NCI-H1417 (cell line): ENCODE measurements at places on chromosomes 11 and 22.

DNA sequence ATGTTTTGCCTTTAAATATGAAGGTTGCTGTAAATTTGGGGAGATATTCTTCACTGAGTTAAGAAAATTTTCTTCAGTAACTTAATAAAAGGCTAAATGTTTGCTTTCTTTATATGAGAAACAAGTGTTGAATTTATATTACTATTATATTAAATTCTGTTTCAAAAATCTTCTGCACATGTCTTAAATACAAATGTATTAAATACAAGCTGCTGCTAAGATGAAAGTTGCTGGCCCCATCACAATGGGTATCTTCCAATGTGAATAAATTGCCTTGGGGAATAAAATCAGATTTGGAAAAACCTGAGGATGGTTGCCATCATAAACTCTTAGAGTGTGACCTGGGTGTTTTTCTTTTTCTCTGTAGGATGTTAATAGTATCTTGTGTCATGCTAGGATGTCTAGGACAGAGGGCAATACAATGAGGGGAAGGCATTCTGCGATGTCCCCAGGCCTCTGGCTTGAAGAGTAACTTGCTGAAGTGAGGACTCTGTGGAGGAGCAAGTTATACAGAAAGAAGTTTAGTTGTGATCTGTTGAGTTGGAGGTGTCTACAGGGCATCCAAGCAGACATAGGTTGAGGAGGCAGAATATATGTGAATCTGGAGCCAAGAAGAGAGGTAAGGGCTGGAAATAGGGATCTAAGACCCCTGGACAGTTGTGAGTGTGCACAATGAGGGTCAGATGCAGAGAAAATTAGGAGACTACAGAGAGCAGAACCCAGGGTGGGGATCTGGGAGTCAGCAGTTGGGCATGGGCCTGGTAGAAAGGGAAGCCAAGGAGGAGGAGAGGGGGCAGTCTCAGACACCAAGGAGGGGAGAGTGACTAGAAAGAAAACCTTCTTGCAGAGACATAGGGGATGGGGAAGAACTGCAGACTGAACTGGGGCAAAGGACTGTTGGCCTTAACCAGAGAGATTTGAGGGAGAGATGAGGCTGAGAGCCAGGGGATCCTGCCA, 4.8 kb downstream of the IGLL5 start:
- DNase-seq = no peak

GRCh38 chr11:6693342-6694228, 10.4 kb upstream of the MRPL17 start:
- DNase-seq = no peak

GRCh38 chr11:115761348-115761747, 257.1 kb upstream of the CADM1 start:
- no peak for DNase-seq

DNA sequence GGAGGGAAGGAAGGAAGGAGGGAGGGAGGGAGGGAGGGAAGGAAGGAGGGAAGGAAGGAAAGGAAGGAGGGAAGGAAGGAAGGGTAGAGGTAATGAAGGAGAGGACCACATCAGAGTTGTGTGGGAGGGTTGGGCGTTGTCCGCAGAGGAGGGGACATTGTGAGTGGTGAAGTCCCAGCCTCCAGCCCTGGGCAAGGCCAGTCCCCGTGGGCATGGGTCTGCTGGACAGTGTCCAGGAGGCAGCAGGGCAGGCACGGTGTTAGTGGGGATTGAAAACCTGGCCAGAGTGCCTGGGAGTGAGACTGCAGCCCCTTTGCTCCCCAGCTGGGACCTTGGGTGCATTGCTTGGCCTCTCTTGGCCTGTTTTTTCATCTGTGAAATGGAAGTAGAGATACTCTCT, 1462.3 kb downstream of the BRD1 start:
- no peak for DNase-seq

- DNase-seq = no peak
Observed at GRCh38 chr11:59173964-59174663, 2.2 kb downstream of the DTX4 start.

DNA sequence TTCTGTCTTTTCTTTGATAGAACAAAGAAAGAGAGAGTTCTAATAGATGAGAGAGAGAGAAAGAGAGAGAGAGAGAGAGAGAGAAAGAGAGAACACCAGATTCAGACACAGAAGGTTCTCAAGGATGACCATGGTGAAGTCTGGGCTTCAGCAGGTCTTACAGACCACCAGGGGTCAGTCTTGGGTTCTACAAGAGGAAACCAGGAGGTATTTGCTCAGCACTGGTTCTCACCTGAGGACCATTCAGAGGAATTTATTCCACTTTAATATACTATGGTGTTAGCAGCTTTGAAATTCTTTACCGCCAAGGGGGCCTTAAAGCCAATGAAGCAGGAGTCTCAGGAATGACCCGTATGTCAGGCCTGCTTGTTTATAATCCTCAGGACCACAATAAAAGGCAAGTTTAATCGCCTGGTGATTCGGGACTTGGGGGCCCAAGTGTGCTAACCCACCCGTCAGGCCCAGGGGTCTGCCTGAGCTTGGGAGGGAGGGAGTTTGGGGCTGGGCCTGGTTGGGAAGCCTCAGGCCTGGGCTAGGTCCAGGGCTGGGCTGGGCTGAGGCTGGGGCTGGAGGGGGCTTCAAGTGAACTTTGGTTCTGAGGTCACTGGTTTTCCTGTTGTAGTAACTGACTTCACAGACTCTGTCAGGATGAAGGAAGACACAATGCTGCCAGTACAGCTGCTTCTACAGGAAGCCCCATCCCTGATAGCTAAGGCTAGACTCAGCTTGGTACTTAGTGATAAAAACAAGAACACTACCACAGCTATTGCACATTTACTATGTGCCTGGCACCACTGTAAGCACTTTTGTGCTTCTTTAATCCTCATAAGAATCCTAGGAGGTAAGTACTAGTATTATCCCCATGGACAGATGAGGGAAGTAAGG, 179.2 kb upstream of the ZBED5 start:
- DNase-seq = peak; percentile 24

- no peak for DNase-seq
Observed at GRCh38 chr11:72703267-72704008, 29.2 kb upstream of the PDE2A start.

DNA sequence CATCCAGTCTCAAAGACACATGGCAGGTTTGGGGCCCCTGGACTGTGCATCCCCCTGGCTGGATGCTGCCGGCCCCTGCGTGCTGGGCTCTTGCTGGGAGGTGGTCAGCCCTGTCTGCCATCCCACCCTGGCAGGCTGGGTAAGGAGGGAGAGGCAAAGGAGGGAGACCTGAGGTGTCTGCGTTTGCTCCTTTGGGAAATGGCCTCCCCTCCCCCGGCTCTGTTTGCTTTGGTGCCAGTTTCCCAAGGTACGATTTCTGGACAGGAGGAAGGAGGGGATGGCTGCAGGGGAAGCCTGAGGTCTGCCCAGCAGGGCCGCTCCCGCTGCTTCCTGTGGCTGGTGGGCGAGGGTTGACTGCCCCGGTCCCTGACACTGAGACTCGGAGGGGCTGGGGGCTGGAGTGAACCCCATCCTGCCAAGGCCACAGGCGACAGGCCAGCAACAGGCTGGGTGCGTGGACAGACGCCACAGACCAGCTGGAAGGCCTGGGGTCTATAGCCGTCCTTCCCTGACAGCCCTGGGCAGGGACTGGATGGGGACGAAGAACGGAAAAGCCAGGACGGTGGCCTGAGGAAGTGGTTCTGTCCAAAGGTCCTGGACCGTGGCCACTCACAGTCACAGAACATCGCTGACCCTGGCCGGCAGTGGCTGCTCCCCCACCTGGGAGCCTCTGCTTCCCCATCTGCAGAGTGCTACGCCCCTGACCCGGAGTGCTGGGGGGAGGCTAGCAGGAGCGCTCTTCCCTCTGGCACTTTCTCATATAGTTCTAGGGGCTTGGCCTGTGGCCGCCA, 38.0 kb downstream of the OSBPL5 start:
- no peak for DNase-seq

- peak; percentile 37 for DNase-seq
Observed at GRCh38 chr11:83681906-83682610, 395.9 kb upstream of the CCDC90B start.
